ENCODE measurements at places on chromosomes 13 and 19.

DNA sequence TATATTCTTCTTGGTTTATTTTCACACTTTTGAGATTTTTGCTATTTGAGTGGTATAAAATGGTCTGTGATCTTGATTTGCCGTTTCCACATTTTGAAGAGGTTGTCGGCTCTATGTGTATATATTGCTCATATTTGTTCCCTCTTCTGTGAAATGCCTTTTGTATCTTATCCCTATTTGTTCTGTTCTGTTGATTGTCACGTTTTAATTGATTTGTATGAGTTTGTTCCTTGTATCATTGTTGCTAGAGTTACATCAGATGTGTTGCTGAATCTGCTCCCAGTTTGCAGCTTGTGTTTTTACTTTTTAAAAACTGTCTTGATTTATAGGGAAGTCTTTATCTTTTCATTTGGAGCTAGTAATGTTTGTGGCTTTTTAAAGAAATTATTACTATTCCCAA is 17.1 kb downstream of the USPL1 start:
- no peak for DNase-seq

- DNase-seq, result no peak
Measured at GRCh38 chr19:13010992-13011652, 15.8 kb downstream of the NFIX start.

DNA sequence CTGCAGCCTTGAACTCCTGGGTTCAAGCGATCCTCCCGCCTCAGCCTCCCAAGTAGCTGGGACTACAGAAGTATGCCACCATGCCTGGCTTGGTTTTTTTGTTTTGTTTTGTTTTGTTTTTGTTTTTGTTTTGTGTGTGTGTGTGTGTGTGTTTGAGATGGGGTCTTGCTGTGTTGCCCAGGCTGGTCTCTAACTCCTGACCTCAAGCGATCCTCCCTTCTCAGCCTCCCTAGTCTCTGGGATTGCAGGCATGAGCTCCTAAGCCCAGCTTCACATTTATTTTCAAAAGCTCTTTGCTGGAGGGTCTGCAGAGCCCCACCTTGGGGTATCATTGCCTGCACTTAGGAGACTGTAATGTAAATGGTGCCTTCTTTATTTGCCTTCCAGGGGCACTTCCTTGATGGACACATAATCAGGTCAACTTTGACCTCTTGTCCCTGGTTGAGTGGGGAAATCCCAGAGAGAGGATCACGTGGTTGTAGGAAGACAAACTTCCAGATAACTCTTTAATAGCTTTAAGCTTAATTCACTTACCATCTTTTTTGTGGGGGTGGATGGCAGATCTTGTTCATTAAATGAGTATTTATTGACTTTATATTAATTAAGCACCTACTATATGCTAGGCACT is 72.9 kb upstream of the NPAS1 start:
- no peak for DNase-seq

GRCh38 chr19:35869327-35870123 is 1.2 kb downstream of the APLP1 start:
- peak; percentile 87 for DNase-seq

DNA sequence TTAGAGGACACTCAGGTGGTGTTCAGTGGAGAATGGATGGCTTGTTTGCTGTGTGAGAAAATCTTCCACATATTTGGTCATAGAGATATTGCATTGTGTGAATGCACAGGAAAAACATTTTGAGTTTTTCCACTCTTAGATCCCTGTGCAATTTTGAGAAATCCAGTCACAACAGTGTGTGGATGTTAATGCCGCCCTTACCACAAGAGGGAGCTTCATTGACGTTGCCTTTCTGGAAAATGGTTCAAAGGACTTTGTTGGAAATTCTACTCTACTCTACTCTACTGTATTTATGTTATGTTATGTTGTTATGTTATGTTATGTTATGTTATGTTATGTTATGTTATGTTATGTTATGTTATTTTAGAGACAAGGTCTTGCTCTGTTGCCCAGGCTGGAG is 13.4 kb downstream of the ZNF20 start:
- DNase-seq, result no peak

- DNase-seq, result no peak
Measured at GRCh38 chr19:42497492-42498168, 30.7 kb downstream of the CEACAM1 start.

DNA sequence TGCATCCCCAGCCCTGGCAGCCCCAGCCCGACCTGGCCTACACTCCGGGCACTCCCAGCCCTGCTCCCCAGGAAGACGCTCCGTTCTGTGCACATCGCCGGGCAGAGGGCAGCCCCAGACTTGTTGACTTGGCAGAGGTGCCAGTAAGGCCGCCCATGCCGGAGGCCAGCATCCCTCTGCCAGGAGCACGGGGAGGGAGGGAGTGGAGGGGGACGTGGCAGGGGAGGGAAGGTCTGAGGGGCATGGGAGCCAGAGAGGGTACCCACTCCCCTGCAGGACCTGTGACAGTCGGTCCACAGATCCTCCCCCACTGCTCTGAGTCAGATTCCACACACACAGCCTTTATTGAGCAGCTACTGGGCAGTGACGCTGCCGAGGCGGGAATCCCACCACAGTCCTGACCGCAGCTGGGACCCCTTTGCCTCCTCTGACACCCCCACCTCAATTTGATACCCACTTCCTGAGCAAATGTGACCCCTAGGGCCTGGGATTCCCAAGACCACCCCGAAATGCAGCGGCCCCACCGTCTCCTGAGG is 1.9 kb upstream of the NKPD1 start:
- no peak for DNase-seq

DNA sequence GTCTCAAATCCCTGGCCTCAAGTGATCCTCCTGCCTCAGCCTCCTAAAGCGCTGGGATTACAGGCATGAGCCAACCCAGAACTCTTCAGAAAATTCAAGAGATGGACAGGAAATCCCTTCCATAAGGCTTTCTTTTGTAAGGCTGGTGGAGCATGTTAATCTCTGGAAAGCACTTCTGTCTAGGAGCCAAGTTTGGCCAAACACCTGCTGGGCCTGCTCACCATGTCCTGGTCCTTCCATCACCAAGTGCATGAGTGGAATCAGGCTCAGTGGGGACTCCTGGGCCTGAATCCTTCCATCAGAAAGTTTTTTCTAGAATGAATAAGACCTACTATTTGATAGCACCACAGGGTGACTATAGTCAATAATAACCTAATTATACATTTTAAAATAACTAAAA is 148.0 kb downstream of the DCLK1 start:
- DNase-seq, result no peak

- DNase-seq, result no peak
Measured at GRCh38 chr19:40576151-40576584, 505 bp upstream of the SHKBP1 start.

- DNase-seq, result no peak
Measured at GRCh38 chr13:78600280-78600883, 3.0 kb downstream of the POU4F1 start.

GRCh38 chr13:48258002-48258401 is 25.0 kb downstream of the ITM2B start:
- no peak for DNase-seq

DNA sequence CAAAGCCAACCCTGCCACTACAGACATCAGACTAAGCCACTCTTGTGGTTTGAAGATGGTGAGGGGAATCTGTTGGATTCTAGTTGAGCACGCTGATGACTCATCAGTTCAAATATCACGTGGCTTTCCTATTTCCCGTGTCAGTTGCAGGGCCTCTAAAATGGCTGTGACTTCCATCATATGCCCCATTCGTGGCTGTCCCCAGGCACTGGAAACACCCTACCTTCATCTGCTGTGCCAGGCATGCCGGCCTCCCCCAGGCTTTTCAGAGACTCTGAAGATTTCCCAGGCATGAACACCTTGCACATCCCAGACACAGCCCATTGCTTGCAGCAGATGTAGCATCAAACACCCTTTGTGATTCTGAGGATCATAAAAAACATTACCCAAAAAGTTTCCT is 659.9 kb downstream of the UQCRFS1 start:
- DNase-seq, result no peak

DNA sequence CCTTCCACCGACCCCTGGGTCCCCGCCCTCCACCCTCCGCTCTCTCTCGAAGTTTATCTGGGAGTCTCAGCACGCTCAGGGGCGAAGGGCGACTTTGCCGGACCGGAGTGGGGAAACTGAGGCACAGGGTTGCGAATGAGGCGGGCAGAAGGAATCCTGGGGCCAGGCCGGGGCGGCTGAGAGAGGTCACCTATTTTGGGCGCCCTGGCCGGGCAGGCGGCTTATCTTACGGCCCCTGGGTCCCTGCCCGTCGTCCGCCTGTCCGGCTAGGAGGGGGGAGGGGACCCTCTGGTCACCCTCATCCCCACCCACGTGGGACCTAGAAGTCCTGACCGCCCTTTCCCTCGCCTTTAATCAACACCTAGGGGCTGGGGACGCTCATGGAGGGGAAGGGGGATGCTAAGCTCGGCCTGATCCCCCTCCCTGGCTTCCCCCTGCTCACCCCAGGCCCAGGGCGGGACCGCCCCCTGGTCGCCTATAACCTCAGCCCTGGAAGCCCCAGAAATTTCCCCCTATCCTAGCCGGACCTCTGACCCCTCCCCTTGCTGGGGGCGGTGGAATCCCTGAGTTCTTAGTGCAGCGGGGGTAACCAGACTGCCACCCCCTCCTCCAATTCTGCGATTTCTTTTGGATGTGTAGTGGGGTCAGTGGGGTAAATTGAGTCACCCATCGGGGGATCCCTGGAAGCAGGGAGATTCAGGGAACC is 556 bp downstream of the TRIP10 start:
- peak; percentile 7 for DNase-seq

DNA sequence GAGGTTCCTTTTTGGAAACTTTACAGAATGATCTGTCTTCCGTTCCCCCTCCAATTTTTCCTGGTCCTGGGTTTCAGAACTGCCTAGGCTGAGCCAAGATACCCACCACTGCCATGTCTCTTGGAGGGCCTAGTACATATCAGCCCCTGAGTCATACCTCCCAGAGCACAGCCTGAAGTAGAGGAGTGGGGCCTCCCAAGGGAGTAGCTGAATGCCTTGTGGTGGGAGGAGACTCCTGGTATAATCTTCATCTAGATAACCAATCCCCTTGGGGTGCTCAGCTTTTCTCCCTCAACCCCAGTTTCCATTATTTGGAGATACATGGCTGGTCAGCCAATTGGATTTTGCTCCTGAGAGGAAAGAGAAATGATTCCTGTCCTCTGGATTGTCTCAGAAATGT is 30.3 kb downstream of the ZNF763 start:
- DNase-seq, result no peak

- DNase-seq, result no peak
Measured at GRCh38 chr13:38950987-38951386, 39.6 kb downstream of the STOML3 start.

- no peak for DNase-seq
Measured at GRCh38 chr19:42846597-42846996, 32.9 kb downstream of the PSG1 start.

- DNase-seq, result peak; percentile 47
Measured at GRCh38 chr13:99432609-99433542, 68.4 kb upstream of the TM9SF2 start.

All from NCI-H460 (cell line).